CD8-positive, alpha-beta T cell (primary cell): ENCODE measurements at places on chromosomes 11 and 22. TPM values are rescaled to one million over a fixed set of nuclear protein-coding genes. Genes with fewer than 3 reads are reported as not detected.

FAM83F gene
- 17.6 TPM for total RNA-seq

ANGPTL5 gene
- not detected for total RNA-seq

NPAS4 gene
- total RNA-seq, result not detected

DNA sequence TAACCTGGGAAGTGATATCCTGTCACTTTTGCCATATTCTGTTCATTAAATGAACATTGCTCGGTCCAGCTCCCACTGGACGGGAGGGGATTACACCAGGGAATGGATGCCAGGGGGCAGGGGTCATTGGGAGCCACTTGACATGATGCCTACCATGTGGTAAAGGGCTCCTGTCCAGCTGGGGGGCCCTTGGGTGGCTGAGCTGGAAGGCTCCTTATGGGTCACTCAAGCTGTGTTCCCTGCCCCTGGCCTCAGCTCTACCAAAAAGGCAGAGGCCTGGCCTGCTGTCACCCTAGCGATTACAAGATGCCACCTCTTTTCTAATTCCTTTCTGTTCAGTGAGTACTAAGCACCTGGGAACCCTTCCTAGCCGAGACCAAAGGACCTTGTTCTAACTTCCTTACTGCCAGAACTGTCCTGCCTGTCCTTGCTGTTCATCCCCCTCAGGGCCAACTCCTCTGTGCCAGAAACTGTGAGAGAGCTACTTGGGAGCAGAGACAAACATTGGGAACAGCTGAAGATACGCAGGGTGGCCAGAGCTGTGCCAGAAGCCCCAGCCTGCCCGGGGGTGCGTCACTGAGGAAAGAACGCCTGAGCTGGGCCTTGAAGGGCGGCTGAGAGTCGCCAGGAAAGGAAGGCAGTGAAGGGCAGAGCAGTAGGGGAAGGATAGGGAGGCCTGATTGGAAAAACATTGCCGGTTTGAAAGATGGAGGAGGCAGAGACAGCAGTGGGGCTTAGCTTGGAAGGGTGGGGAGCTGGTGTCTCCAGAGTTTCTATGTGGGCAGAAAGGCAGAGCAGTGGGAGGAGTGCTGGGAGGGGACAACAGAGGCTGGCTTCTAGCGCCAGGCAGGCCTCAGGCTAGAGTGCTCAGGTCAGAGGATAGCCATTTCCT is 12.7 kb upstream of the UVRAG start:
- DNase-seq, result no peak

DNA sequence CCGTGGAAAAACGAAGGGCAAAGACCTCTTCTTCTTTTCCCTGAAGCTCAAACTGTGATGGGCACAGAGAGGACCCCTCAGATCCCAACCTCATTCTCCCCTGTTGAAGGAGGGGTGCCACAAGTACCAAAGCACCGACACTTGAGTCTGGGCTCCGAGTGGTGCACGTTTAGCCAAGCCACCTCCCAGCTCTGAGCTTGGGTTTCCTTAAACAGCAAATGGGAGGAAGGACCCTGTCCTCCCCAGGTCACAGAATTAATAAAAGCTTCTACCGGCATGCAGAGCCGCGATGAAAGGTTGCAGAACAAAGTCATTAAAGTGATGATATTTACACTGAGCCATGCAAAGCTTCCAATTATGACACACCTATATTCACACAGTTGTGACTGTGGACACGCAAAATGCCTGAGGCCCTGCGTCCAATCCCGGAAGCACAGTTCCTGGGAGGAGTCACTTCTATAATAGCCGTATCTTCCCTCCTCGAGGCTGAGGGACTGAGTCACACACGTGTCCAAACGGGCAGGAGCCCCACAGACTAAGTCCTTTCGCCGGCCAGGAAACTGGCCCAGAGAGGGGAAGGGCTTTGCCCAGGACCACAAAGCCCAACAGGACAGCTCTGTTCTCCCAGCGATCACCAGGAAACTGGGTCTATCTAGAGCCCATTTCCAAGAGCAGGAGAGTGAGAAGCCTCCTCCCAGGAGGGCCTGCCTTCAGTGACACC is 922 bp upstream of the CSNK1E start:
- DNase-seq, result no peak

DNA sequence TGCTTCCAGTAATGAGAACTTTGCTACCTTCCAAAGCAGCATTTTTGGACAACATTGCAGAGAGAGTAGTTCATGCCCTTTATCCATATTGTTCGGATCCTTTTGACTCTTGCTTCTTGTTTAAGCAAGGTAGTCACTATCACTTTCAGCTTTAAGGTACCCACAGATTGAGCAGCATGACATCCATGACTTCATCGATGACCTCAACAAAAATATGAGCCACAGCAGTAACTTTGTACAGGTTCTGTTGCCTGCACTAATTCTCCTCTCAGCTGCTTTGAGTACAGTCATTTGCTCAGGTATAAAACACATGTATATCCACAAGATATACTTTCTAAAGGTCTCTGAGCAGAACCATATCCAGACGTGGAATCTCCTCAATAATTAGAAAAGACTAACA is 546.3 kb downstream of the SOX6 start:
- DNase-seq, result no peak
